ENCODE measurements at places on chromosomes 12 and 14. TPM values are rescaled to one million over a fixed set of nuclear protein-coding genes. Genes with fewer than 3 reads are reported as not detected.
A peak's percentile ranks its signal among the peaks of the same experiment; 100 is the strongest.

- no peaks in the 10 kb centered on the region for H3K36me3 ChIP-seq
- H3K27me3 ChIP-seq: peaks cover 6% of the 10 kb centered on the region
- no peak for DNase-seq
- H3K27ac ChIP-seq: no peak overlapping the region
- H3K4me1 ChIP-seq: peaks cover 13% of the 10 kb centered on the region
These were observed 220.7 kb downstream of the EGLN3 start for GRCh38 chr14:33730156-33730555.

The ANO2 gene
- not detected for total RNA-seq

DNA sequence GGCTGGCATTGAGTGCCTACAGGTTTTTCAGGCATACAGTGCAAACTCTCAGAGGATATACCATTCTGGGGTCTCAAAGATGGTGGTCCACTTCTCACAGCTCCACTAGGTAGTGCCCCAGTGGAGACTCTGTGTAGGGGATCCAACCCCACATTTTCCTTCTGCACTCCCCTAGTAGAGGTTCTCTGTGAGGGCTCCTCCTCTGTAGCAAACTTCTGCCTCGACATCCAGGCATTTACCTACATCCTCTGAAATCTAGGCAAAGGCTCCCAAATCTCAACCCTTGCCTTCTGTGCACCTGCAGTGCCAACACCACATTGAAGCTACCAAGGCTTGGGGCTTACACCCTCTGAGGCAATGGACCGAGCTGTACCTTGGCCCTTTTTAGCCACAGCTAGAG lies 179.2 kb downstream of the CCDC91 start:
- no peak overlapping the region for H3K4me3 ChIP-seq
- no peak for DNase-seq
- no peaks in the 10 kb centered on the region for H3K27me3 ChIP-seq
- no peak overlapping the region for H3K27ac ChIP-seq
- H3K36me3 ChIP-seq: peaks cover 39% of the 10 kb centered on the region

The SFSWAP gene
- total RNA-seq: 61.5 TPM

GRCh38 chr14:54440037-54440436 lies 1.1 kb downstream of the CNIH1 start:
- no peak for DNase-seq
- H3K4me1 ChIP-seq: peaks cover 67% of the 10 kb centered on the region
- peak overlapping the region; percentile 85 for H3K27ac ChIP-seq
- H3K4me3 ChIP-seq: peak overlapping the region; percentile 84
- H3K36me3 ChIP-seq: peaks cover 8% of the 10 kb centered on the region

DNA sequence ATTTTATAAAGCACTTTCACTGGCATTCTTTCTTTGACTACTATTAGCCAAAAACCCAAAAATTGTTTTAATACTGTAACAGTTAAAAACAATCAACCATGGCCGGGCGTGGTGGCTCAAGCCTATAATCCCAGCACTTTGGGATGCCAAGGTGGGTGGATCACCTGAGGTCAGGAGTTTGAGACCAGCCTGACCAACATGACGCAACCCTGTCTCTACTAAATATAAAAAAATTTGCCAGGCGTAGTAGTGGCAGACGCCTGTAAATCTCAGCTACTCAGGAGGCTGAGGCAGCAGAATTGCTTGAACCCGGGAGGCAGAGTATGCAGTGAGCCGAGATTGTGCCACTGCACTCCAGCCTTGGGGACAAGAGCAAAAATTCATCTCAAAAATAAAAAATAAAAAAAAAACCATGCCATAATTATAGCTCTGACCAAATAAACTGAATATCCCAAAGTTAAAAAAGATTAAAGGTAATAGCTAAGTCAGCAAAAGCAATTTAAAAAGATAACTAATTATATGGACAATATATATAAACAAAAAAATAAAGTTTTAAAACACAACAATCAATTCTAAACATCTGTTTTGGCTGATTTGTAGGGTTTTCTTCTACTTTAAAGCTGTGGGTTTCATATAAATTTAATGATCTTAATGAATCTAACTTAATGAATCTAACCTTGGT lies 10.0 kb downstream of the SINHCAF start:
- DNase-seq: no peak
- H3K27me3 ChIP-seq: no peaks in the 10 kb centered on the region
- peaks cover 6% of the 10 kb centered on the region for H3K36me3 ChIP-seq
- peak overlapping the region; percentile 22 for H3K4me3 ChIP-seq
- no peak overlapping the region for H3K27ac ChIP-seq

DNA sequence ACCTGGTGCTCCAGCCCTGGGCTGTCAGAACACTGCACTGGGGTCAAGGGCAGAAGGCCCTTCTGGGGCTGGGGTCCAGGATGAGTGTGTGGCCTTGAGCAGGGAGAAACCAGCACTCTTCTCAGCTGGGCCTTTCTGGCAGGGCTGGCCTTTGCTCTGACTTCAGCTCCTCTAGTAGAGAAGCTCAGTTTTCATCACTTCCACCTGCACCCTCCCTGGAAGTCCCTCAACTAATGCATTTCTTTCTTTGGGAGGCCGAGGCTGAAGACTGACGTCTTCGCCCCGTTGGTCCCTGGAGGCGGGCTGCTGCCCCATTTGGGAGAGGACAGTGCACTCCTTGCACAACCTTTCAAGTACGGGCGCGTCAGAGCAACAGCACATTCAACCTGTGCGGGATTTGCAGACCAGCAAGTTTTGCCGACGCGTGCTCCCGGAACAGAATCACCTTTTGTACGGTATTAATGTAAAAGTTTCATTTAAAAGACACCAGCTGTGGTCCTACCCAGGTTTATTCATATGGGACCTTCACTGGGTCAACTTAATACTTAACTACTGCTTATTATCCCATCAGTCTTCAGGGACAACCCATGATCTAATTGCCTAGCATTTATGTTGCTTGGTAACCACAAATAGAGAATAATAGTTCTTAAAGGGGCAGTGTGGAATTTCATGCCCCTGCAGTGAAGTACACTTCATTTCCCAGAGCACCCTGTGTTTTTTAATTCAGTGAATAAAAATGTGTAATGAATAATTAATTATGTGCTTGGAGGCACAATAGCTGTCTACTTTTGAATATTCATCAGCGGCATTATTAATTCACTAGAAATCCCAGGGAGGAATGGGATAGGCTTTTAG lies 134.8 kb upstream of the VRK1 start:
- no peaks in the 10 kb centered on the region for H3K4me1 ChIP-seq
- H3K36me3 ChIP-seq: no peaks in the 10 kb centered on the region
- DNase-seq: no peak

Data from activated T-cell treated with anti-CD3 and anti-CD28 coated beads, Interleukin-2, amount 50 U/mL, for 72 hours (primary cell).